ENCODE measurements at places on chromosomes 2 and 18.

DNA sequence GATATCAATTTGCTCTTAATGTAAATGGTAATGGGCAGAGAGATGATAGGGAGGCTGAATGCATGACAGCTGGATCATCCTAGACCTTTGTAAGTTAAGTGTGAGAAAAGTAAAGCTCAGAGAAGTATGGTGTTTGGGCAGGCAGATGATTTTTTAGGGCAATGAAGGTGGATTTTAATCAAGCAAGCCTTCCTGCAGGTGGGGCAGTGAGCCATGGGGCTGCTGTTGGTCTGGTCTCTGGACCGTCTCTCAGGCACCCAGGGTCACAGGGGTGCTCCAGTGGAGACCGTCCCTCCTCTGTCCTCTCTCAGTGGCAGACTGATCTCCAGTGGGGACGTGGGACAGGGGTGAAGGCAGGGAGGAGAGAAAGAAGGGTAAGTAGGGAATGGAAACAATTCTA, 69.8 kb upstream of the STK17B start:
- DNase-seq: no peak

GRCh38 chr2:39981883-39982311, 202.8 kb upstream of the THUMPD2 start:
- DNase-seq: no peak

DNA sequence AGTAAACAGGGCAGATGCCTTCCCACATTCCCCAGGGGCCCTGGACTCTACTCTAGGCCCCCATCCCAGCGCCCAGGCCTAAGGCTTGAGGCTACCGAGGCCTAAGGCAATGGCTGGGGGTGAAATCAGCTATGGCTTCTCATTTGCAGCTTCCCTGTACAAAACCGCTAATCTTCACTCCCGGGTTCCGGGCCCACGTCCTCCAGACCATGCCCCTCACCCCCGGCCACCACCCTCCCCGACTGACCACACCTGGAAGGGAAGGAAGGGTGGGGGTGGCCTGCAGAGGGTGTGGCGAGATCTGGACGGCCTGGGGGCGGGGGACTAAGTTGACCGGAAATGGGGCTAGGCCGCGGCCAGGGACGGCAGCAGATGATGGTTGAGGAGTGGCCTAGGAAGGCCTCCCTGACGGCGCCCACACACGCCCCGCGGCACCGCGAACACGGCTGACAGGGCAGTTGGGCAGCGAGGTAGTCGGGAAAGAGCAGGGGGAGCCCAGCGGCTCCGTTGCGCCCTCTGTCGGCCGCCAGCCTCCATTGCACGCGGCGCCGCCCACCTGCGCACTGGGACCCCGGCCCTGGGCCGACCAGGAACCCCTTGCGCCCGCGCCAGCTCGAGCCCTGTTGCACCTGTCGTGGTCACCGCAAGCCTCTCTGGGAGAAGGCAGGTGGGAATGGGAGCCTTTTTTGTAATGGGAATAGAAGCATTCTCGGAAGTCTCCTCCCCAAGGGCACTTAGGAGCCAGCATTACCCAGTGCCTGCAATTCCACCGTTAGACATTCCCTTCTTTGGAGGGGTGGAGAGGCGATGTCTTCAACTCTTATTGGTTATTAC, 117.1 kb upstream of the STPG4 start:
- DNase-seq: peak; percentile 25

DNA sequence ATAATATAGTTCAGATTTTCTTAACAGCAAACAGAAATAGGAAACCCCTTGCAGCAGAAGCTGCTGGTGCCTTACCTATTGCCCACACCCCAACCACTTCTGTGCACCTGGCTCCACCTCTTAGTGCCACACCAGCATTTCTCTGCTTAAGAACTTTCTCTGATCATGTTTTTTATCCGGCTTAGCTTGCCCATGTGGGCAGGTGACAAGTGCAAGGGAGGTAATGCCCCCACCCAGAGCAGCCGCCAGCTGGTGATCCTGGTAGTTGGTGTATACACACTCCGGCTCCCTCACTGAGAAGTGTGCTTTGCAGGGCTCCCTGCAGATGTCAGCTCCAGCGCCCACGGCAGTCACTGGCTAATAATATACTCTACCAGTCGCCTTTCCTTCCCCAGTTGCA, 126.3 kb downstream of the ALPK2 start:
- no peak for DNase-seq

DNA sequence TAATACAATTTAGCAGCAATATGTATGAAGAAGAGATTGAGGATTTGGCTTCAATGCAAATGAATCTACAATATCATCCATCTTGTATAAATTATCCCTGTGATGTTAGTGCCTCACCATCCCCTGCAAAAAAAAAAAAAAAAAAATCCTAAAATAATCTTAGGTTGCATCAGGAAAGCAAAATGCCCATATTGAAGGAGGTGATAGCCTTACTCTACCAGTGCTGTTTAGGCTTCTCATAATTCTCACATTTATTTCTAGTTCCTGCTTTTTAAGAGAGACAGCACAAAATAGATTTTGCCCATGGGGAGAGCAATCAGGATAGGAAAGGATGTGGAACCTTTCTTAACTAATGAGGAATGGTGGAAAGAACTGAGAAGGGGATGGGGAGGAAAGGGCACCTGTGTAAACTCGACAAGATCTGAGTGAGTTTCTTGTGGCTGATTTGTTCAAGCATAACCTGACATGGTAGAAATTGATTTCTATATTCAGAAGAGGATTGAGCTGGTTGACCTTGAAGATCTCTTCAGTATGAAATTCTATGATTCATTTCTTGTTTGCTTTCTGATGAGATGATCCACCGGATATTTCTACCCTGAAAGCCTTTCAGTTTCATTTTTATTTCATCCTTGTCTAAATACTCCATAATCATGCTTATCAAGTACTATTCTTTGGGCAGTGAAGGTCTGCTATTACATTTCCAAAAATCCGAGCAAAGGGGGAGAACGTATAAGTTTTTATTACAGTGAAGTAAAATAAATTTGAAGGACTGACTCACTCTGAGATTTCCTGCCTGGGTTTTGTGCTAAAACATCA, 391.2 kb downstream of the PTPRM start:
- DNase-seq: no peak

DNA sequence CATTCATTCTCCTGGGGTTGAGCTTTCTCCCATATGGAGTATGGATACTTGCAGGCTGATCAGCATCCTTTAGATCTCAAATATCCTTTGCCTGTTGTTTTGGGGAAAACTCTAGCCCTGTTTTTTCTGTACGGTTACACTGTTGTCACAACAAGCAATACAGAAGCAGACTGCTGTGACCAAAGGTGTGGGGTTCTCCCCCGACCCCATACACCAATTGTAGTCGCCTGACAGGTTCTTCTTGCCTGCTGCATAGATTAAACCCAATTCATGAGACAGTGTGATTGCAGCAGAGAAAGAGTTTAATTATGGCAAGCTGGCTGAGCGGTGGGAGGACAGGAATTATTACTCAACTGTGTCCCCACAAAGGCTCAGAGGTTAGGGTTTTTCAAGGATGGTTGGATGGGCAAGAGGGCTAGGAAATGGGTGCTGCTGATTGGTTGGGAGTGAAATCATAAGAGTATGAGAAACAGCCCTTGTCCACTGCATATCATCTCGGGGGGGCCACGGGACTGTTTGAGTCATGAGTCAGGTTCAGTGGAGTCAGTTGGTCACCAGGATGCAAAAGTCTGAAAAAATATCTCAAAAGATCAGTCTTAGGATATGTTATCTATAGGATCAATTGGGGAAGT, 40.6 kb downstream of the ITGB1BP1 start:
- DNase-seq: no peak

DNA sequence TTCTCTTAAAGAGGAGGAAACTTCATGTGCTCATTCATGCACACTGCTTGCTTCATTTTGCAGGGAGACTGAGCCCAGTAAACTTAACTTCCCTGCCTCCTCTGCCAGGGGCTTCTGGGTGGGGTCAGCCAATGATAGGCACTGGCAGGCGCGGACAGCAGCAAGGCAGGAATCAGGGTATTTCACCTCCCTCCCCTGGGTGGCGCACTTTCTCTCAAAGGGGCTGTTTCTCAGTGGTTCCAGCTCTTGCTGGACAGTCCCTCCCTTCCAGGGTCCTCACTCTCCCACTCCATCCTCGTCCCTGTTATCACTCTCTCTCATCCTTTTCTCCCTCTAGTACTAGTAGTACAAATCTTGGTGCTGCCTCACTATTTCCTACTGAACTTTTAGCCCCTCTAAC, 320.5 kb upstream of the ZNF521 start:
- DNase-seq: no peak

- DNase-seq: no peak
Observed at GRCh38 chr2:3588084-3588483, 6.8 kb upstream of the COLEC11 start.

- DNase-seq: no peak
Observed at GRCh38 chr18:3721771-3722648, 272.0 kb downstream of the TGIF1 start.

- DNase-seq: no peak
Observed at GRCh38 chr2:236718207-236718992, 148.8 kb downstream of the ACKR3 start.

- no peak for DNase-seq
Observed at GRCh38 chr2:26654061-26654340, 12.8 kb upstream of the CIB4 start.

GRCh38 chr2:156666130-156666785, 230.1 kb downstream of the GPD2 start:
- no peak for DNase-seq

- no peak for DNase-seq
Observed at GRCh38 chr2:150211164-150211631, 276.3 kb downstream of the RND3 start.

DNA sequence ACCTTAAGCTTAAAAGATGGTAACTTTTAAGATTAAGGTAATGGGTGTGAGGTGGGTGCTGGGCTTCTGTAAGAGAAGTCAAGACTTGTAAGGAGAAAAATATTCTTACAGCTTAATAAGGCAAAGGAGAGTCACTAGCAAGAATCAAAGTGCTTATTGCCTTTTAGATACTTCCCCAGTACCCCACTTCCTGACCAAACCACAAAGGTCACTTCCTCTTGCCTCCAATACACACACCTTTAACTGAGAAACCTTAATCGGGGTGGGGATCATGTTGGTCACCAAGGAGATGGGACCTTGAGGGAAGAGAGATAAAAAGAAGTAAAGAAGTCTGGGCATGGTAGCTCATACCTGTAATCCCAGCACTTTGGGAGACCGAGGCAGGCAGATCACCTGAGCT, 10.6 kb upstream of the ATG16L1 start:
- no peak for DNase-seq

- no peak for DNase-seq
Observed at GRCh38 chr2:109246176-109246575, 117.2 kb downstream of the SH3RF3 start.

DNA sequence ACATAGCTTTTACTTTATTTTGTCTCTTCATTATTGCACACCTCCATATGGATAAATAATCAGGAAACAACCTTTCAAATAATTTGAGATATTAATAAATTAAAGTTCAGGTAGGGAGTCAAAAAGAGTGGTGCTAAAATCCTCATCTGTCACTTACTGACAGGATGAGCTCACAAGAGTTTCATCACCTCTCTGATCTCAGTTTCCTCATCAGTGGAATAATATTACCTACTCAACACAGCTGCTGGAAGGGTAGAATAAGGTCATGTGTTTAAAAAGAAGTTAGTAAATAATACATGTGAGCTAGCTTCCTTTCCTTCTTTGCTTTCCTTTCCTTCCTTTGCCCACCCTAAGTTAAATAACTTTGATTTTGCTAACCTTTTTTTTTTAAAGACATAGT, 61.9 kb downstream of the RDH14 start:
- no peak for DNase-seq

GRCh38 chr2:101830555-101830954, 133.0 kb downstream of the MAP4K4 start:
- DNase-seq: no peak

- DNase-seq: no peak
Observed at GRCh38 chr2:123144082-123144481, 881.0 kb upstream of the CNTNAP5 start.

- no peak for DNase-seq
Observed at GRCh38 chr2:207926989-207927300, 98.4 kb downstream of the PLEKHM3 start.

- DNase-seq: no peak
Observed at GRCh38 chr18:32482117-32482516, 11.4 kb upstream of the GAREM1 start.

GRCh38 chr2:144048631-144049060, 471.3 kb downstream of the ZEB2 start:
- no peak for DNase-seq

DNA sequence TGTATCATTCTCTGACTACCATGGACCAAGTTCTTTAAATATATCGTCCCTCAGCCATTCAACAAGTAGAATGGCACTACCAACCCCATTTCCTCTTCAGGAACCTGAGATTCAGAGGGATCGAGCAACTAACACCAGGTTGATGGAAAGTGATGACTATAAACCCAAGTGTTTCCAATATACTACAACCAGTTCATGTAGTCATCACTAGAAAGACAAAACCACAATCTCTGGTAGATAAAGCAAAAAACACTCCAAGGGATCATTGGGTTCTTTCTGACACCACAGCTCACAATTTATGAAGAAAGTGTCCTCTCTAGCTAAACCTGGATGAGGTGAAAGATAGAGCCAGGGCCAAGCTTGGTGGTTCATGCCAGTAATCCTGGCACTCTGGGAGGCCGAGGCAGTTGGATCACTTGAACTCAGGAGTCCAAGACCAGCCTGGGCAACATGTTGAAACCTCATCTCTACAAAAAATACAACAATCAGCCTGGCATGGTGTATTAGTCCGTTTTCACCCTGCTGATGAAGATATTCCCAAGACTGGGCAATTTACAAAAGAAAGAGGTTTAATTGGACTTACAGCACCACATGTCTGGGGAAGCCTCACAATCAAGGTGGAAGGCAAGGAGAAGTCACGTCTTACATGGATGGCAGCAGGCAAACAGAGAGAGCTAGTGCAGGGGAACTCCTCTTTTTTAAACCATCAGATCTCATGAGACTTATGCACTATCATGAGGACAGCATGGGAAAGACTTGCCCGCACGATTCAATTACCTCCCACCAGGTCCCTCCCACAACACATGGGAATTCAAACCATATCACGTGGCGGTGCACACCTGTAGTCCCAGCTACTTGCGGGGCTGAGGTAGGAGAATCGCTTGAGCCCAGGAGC, 2.2 kb downstream of the CD226 start:
- no peak for DNase-seq

GRCh38 chr18:55847960-55848359, 260.0 kb upstream of the TCF4 start:
- no peak for DNase-seq

GRCh38 chr2:238427435-238428162, 872 bp downstream of the ASB1 start:
- DNase-seq: no peak

DNA sequence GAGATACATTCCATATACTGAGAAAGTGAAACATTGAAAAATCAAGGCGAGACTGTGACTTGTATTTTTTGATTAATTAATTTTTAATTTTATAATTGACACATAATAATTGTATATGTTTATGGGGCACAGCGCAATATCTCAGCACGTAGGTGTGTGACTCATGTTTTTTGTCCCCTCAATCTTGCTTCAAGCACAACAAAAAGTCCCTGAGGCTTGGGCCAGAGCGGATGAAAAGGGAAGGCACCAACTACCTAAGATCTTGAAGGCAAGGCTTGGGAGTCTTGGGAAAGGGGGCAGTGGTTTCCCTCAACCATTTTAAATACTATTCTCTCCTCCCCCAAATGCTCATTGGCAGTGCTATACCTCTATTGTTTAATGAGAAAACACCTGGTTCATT, 9.9 kb downstream of the SGPP2 start:
- DNase-seq: no peak
